ENCODE measurements at places on chromosomes 16 and 17.

- no peak for DNase-seq
Measured at GRCh38 chr17:35778641-35779196, 16.7 kb downstream of the MMP28 start.

- DNase-seq, result no peak
Measured at GRCh38 chr17:50129353-50129727, 620 bp downstream of the SAMD14 start.

- no peak for DNase-seq
Measured at GRCh38 chr17:5775098-5775497, 190.8 kb upstream of the NLRP1 start.

- DNase-seq, result no peak
Measured at GRCh38 chr16:80807906-80808305, 3.5 kb upstream of the CDYL2 start.

DNA sequence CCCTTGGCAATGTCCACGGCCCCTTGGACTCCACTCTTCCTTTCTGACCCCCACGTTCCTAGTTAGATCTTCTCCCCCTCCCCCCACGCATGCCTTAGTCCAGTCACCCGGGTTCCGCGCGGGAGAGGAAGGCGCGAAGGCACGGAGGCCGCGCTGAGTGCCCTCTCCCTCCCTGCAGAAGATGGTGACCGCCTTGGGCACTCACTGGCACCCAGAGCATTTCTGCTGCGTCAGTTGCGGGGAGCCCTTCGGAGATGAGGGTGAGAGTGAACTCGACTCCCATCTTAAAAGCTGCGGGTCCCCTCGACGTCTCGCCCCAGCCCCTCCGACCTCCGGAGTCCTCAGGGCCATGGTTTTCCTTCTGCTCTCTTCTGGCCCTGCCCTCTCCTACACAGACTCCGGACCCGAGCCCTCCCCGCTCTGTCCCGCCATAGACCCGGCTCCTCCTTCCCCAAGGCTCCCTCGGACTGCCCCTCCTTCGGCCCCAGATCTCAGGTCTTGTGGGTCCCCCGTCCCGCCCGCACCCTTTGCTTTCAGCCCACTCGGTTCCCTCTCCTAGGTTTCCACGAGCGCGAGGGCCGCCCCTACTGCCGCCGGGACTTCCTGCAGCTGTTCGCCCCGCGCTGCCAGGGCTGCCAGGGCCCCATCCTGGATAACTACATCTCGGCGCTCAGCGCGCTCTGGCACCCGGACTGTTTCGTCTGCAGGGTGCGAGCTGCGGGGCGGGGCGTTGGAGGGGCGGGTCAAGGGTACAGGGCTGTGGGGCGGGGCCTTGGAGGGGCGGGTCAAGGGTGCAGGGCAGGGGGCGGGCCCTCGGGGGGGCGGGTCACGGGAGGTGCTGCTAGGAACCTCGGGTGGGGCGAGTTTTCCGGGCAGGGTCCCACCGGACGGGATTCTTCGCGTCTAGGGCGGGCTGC lies 4.6 kb downstream of the TGFB1I1 start:
- peak; percentile 41 for DNase-seq

- DNase-seq, result no peak
Measured at GRCh38 chr16:31143011-31143693, 6.7 kb downstream of the PRSS36 start.

- no peak for DNase-seq
Measured at GRCh38 chr17:59423137-59423724, 91.8 kb downstream of the YPEL2 start.

DNA sequence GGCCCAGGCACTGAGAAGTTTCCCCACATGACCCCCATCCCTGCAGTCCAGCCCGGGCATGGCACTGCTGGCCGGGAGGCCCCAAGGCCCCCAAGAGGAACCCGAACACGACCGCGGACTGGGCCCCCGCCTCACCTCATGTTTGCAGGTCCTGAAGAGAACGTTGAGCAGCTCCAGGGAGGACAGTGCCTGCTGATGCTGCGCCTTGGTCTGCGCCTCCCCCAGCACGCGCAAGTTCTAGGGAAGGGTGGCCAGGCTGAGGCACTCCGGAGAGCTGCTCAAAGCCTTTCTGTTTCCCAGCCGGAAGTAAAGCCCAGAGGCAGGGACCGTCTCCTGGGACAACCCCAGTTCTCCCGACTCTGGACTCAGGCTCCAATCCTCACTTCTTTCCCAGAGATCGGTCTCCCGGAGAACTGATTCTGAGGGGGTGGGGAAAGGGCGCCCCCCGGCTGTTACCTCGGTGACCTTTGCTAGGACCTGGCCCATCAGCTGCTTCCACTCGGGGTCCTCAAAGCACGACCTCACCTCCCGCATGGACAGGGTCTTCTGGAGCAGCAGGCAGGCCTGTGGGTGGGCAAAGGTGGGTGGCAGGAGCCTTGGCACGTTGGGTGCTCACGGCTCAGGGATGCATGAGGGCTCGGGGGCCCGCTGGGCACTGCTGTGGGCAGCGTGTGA lies 13.7 kb downstream of the MYBBP1A start:
- no peak for DNase-seq

- no peak for DNase-seq
Measured at GRCh38 chr16:1244881-1245280, 4.4 kb downstream of the TPSAB1 start.

GRCh38 chr16:69286941-69287713 lies 24.0 kb upstream of the VPS4A start:
- DNase-seq, result no peak

GRCh38 chr16:25580041-25580440 lies 111.7 kb upstream of the HS3ST4 start:
- DNase-seq, result no peak

GRCh38 chr16:78693496-78693895 lies 594.0 kb downstream of the WWOX start:
- DNase-seq, result no peak

DNA sequence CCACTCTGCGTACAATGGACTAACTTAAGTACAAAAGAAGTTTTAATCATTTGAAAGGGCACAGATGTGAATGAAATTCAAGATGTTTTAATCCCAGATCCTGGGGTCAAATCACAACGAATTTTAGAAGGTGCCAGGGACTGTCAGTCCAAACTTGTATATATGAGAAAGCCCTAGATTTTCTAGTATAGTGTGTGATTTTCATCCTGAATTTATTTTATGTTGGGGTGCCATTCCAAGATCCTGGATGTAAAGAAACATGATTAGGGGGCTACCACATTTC lies 64.3 kb downstream of the TUBD1 start:
- DNase-seq, result no peak

- peak; percentile 3 for DNase-seq
Measured at GRCh38 chr17:79612468-79613194, 1.8 kb upstream of the RBFOX3 start.

DNA sequence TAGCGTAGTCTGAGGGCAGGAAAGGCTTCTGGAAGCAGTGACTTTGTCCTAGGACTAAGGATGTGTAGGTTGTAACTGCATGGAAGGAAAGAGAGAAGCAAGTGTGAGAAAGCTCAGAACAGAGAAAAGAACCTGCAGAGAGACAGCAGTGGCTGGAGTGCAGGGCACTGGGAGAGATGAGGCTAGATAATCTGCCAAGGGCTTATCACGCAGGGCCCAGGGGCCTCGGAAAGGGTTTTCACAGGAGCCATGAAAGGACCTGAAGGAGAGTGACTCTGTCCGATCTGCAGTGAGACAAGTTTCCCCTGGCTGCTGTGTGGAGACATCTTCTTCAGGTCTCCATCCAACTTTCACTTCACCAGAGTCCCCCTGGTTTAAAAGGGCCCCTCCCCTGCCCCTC lies 7.1 kb upstream of the SRCAP start:
- no peak for DNase-seq

GRCh38 chr16:58272855-58273254 lies 22.0 kb downstream of the PRSS54 start:
- DNase-seq, result no peak

DNA sequence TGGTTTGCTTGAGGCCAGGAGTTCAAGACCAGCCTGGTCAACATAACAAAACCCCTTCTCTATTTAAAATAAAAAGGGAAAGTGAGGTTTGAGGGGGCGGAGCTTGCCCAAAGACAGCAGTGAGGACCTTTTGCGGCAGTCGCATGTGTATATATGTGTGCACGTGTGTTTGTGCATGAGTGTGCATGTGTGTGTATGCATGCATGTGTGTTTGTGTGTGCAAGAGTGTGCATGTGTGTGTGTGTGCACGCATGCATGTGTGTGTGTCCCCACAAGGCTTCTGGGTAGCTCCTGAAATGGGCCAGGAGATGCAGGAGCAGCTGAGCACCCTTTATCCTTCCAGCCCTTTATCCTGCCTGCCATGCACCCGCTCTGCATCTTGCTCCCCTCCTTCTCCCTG lies 9.0 kb downstream of the RHBDL3 start:
- DNase-seq, result no peak

DNA sequence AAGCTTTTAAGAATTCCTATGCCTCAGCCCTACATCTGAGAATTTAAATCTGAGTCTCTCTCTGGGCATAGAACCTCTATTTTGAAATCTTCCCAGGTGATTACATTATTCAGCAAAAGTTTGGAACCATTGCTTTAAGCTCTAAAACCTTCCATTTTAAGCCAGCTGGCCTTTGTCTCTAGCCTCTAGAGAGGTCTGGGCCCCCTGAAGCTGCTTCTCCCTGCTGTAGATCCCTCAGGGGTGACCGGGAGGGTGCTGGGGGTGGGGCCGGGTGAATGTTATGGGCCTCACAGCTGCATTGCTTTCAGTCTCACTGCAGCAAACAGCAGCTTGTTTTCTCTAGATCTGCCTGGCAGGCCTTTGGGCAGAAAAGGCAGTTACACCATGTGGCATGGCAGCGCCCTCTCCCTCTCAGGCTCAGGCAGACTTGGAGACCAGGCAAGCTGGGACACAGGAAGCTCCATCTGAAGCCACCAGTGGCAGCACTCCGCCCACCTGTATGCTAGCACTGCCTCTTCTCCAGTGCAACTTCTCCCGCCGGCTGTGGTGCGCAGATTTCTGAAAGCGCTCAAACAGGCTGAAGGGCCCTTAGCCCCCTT lies 66.3 kb downstream of the MPRIP start:
- DNase-seq, result no peak
